ENCODE measurements at places on chromosomes 2 and 18. TPM values are rescaled to one million over a fixed set of nuclear protein-coding genes. Genes with fewer than 3 reads are reported as not detected.

DNA sequence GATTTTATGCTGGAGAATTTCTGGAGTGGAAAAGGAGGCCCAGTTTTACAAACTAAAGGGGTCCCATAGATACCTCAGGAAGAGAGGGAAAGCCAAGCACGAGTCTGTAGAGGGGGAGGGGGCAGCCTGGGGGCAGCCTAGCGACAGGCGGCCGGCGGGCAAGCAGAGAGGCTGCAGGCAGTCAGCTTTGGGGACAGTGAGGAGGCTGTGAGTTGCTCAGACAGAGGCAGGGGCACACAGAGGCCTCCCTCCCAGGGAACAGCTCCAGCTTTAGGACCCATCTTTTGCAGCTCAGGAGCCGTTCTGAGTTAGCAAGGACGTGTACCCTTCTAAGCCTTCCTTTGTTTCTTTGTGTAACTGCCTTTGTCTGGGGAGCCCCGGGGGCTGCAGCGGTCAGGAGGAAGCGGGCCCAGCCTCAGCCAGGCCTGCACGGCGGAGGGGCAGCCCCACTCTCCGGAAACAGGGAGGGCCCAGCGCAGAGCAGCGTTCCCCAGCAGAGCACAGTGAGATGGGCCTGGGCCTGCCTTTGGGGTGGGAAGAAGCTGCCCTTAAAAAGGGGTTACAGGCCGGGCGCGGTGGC lies 41.1 kb upstream of the RALBP1 start:
- no peak for DNase-seq

The GATA6 gene
- 4.6 TPM for total RNA-seq

GRCh38 chr2:164080486-164080885 lies 344.7 kb upstream of the FIGN start:
- DNase-seq, result no peak

DNA sequence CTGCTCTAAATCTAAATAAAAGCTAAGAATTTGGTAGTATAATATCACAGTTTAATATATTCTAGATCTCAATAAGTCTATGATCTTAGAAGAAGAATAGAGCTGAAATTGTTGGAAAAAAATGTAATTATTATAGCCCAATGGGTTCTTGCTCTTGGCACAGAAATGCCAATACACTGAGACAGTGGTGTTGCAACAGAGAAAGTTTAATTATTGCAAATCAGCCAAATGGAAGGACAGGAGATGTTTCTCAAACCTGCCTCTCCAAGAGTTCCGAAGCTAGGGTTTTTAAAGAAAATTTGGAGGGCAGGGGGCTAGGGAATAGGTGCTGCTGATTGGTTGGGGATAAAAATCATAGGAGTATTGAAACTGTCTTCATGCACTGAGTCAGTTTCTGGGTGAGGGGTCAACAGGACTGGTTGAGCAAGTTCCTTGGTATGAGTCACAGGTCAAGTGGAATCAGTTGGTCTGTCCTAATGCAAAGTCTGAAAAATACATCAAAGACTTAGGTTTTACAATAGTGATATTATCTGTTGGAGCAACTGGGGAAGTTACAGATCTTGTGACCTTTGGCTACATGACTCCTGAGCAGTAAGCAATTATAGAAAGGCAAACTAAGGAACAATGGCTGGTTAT lies 228.6 kb downstream of the CD226 start:
- DNase-seq, result no peak

The USP37 gene
- 30.9 TPM for total RNA-seq

The RBM44 gene
- total RNA-seq, result 0.02 TPM

The CARF gene
- 1.3 TPM for total RNA-seq

The IL1RL2 gene
- total RNA-seq, result not detected

The BMP10 gene
- not detected for total RNA-seq

DNA sequence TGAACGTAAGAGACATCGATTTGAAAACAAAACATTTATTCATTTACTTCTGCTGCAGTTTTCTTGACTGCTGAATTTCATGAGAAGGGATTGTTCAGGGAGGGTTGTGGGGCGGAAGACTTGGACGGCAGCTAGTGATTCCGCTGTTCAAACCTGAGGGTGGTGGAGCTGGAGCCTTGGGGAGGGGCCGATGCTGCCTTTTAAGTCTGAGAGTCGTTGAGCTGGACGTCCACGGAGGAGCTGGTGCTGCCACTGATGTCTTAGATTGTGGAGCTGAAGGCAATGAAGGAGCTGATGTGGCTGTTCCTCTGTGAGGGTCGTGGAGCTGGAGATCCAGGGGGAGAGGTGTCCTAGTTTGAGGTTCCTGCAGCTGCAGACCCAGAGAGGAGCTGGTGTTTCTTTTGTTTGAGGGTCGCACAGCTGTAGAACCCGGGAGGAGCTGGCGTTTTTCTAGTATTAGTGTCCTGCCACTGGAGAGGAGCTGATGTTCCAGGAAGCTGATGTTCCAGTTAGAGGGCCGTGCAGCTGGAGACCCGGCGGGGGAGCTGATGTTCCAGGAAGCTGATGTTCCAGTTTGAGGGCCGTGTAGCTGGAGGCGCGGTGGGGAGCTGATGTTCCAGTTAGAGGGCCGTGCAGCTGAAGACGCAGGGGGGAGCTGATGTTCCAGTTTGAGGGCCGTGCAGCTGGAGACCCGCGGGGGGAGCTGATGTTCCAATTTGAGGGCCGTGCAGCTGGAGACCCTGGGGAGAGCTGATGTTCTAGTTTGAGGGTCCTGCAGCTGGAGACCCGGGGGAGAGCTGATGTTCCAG lies 150.9 kb downstream of the RTP5 start:
- DNase-seq, result no peak

- DNase-seq, result peak; percentile 30
These were observed 3.4 kb downstream of the SGPP2 start for GRCh38 chr2:222427646-222428301.

GRCh38 chr18:56306797-56307196 lies 331.6 kb downstream of the TXNL1 start:
- DNase-seq, result no peak

- no peak for DNase-seq
These were observed 138.6 kb downstream of the BCL2 start for GRCh38 chr18:63180971-63181376.

The AMER3 gene
- total RNA-seq, result not detected

DNA sequence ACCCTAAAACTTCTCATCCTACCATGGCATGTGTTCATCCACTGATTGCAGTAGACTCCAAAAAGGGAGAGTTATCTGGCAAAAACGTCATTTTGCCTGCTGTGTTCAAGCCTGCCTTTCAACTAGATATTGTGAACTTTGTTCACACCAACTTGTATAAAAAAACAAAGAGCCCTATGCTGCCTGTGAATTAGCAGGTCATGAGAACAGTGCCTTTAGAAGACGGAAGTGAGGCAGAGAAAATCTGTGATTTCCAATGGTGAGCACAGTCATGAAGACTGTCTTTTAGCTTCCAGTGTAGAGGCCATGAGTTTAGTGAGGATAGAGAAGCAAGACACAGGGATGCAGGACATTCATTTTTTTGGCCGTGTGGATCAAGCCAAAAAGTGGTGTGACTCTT lies 103.6 kb upstream of the PGAP1 start:
- no peak for DNase-seq

The TNFRSF11A gene
- 1.3 TPM for total RNA-seq

DNA sequence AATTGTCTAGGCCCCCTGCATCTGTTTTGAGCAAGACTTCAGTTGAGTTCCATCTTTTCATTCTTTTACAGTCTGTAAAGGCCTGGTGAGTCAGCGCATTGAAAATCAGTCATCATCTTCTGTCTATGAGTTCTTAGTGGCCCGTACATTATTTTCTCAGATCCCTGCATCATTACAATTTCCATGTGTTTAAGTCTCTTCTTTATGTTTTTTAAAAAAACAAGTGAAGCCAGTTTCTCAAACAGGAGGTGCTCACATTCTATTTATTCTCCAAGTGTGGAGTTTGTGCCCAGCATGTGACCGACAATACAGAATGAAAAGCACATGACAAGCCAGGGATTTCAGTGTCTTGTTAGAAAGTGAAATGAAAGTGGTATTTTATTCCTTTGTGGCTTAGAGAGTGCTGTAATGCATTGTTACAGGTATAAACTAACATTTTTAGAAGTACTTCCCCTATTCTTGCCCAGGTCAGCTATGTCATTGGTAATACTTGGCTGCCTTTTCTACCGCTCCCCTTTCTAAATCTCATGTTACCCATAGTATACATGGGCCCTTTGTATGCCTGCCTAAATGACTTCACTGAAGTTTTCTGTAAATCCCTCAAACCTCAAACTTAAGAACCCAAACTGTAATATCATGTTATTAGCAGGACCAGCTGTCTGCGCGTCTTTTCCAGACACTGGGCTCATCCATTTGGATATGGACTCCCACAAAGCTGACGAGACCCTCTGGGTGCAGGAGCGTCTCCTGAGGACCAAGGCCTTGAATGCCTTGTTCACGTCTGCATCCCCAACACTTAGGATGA lies 67.6 kb downstream of the FEZ2 start:
- DNase-seq, result peak; percentile 32

DNA sequence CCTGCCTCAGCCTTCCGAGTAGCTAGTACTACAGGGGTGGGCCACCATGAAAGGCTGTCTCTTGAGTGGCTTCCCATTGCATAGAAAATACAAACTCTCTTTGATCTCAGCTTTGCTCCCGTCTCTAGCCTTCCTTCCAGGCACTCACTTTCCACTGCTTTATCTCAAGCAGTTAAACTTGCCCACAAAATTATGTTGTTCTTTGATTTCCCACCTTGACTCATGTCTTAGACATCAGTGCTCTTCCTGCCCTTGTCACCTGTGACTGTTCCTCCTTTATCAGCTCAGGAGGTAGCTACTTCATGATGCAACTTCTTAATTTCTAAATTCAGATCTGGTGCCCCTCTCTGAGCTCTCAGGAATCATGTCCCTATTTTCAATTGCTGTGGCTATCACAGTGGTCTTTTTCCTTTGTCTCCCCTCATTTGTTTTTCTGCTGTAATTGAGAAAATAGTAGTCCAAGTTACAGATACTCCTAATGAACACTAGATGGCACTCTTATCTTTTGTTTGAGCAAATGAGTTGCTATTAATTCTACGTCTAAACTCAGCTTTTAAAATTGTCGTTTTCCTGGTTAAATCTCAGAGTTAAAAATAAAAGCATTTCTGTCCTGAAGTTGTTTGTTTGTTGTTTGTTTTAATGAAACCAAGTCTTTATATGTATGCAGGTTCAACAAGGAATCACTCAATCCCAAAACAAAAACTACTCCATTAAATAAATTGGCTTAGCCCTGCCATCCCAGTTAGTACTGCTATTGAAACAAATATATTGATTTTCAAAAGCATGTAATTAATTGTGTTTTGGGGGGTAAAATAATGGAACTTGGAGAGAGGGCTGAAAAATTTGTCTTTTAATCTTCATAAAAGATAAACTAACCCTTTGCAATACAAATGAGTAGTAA lies 46.9 kb upstream of the GREB1L start:
- peak; percentile 58 for DNase-seq

DNA sequence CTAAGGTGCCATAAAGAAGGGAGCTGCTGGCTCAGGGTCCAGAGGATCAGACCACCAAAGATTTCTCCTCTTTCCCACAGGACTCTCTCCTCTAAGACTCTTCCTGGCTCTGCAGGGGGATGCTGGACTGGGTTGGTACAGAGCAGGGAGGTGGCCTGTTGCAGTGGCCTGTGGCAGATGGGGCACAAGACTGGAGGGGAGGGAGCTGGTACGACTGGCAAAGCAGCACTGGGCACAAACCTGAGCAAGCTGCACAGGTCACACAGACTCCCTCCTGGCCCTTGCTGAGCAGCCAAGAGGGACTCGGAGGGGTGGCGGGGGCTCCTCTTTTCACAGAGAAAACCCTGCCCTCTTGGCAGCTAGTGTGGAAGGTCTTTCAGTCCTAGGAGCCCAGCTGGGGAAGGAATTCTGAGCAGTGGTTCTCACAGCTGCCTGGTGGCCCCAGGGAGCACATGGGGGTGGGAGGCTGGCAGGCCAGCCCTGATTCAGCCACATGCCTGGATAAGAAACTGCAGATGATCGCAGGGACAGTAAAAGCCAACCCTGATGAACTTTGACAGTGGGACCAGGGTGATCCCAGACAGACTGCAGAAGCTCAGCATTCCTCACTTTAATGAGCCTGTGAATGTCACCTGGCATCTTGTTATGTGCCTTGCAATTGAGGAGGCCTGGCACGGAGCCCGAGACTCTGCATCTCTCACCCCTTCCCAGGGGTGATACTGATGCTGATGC lies 32.5 kb upstream of the ACAA2 start:
- no peak for DNase-seq

GRCh38 chr2:25387876-25388449 lies 46.2 kb upstream of the DNMT3A start:
- no peak for DNase-seq

GRCh38 chr2:160367887-160368286 lies 125.7 kb downstream of the RBMS1 start:
- peak; percentile 98 for DNase-seq

DNA sequence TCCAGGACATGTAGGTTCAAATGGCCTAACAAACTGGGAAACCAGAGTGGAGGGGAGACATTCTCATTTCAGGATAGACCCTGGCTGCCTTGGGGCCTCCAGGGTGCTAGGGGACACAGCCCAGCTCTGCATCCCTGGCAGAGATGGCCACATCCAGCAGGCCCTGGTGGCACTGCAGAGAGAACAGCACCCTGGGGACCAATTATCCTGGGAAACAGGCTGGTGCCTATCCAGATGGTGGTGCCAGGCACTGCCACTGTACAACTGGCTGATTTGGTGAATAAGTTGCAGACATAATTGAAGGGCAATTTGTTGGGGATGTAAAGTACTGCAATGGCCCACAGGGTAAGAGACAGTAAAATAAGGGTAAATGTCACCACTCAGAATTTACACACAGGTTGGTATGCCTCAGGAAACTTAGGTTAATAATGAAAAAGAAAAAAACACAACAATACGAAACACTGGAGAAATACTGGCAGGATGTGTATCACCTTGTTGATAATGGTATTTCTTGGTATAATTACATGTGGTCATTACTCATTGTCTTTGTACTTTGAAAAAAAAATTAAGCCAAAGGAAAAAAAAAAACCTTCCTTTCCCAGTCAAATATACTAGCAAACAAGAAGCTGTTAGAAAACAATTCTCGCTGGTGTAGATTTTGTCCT lies 12.8 kb upstream of the SFTPB start:
- peak; percentile 71 for DNase-seq

DNA sequence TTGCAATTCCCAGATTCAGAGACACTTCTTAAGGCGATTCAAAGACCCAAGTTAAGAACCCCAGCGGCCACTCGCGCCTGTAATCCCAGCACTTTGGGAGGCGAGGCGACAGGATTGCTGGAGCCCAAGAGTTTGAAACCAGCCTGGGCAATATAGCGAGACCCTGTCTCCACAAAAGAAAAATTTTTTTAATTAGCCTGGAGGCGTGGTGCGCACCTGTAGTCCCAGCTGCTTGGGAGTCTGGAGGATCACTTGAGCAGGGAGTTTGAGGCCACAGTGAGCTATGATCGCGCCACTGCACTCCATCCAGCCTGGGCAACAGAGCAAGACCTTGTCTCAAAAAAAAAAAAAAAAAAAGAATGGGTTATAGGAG lies 585 bp upstream of the ANAPC1 start:
- DNase-seq, result no peak

- no peak for DNase-seq
These were observed 231.1 kb downstream of the DYSF start for GRCh38 chr2:71684226-71685072.

The ACVR1 gene
- 6.4 TPM for total RNA-seq

GRCh38 chr18:5710235-5710634 lies 166.4 kb upstream of the EPB41L3 start:
- DNase-seq, result no peak

The NXPH2 gene
- not detected for total RNA-seq

- DNase-seq, result no peak
These were observed 63.2 kb downstream of the PLCL1 start for GRCh38 chr2:197867624-197868023.

Measured in M059J (cell line).